ENCODE measurements at places on chromosomes 2 and 18. TPM values are rescaled to one million over a fixed set of nuclear protein-coding genes. Genes with fewer than 3 reads are reported as not detected.
A peak's percentile ranks its signal among the peaks of the same experiment; 100 is the strongest.

GRCh38 chr2:155692856-155693255 lies 639.7 kb downstream of the NR4A2 start:
- H3K27ac ChIP-seq: no peak overlapping the region
- peaks cover 12% of the 10 kb centered on the region for H3K27me3 ChIP-seq
- no peak for DNase-seq
- H3K36me3 ChIP-seq: no peaks in the 10 kb centered on the region
- no peak overlapping the region for H3K4me3 ChIP-seq

DNA sequence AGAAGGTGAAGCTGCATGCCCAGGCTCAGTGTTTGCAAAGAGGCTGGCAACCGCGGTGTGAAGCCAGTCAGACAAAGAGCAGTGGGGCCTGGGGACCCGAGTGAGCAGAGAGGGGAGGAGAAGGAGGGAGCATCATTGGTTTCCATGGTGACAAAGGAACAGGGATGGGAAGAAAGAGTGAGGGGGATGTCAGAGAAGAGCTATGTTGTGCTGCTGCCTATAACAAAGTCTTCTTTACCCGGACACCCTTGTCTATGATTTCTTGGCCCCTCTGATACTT lies 14.5 kb downstream of the TMEM247 start:
- peaks cover 29% of the 10 kb centered on the region for H3K4me1 ChIP-seq
- no peak for DNase-seq
- no peaks in the 10 kb centered on the region for H3K36me3 ChIP-seq
- no peak overlapping the region for H3K27ac ChIP-seq
- no peak overlapping the region for H3K4me3 ChIP-seq
- H3K27me3 ChIP-seq: peaks cover 19% of the 10 kb centered on the region

GRCh38 chr2:73986085-73986681 lies 1.5 kb downstream of the TET3 start:
- H3K36me3 ChIP-seq: peaks cover 15% of the 10 kb centered on the region
- H3K27me3 ChIP-seq: peaks cover 8% of the 10 kb centered on the region
- H3K27ac ChIP-seq: peak overlapping the region; percentile 92
- peak overlapping the region; percentile 77 for H3K4me3 ChIP-seq
- H3K4me1 ChIP-seq: peaks cover 64% of the 10 kb centered on the region
- DNase-seq: no peak

- no peak overlapping the region for H3K4me3 ChIP-seq
- H3K36me3 ChIP-seq: no peaks in the 10 kb centered on the region
- no peaks in the 10 kb centered on the region for H3K27me3 ChIP-seq
- no peak overlapping the region for H3K27ac ChIP-seq
- H3K4me1 ChIP-seq: peaks cover 23% of the 10 kb centered on the region
Measured at GRCh38 chr2:150374492-150374891, 113.0 kb downstream of the RND3 start.

DNA sequence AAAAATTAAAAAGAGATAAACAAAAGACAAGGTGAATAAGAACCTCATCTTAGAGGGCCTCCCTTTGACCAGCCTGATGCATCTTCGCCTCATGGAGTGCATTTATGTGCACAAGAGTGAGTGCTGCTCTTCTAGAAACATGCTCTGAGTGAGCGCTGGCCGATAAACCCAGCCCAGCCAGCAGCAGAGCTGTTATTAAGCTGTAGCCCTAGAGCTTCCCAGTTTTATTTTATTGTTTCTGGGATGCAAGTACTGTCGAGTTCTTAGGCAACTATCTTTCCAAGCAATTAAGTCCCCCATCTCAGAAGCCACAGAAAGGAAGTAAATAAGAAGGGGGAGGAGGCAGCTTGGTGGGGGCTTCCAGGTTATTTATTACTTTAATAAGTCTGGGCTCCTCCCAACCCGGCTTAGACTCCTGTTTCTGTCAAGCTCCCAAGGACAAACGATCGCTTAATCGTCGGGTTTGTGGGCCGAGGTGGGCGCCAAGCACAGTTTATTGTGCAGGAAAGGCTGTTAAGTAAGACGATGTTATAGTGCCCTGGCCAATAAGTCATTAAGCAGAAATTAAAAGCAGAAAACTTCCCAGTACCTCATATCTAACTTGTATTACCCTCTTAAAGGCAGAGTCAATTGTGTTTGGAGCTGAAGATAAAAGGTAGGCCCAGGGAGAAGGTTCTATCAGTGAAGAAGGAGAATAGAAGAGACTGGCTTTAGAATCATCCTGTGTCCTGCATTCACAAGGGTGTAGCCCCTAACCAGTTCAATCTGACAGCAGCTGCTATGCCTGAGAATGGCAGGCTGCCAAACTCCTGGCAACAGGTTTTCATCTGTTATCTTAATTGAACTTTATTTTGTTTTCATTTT lies 176.3 kb downstream of the PIK3C3 start:
- peaks cover 3% of the 10 kb centered on the region for H3K27me3 ChIP-seq
- H3K36me3 ChIP-seq: no peaks in the 10 kb centered on the region
- peak overlapping the region; percentile 57 for H3K27ac ChIP-seq
- no peak for DNase-seq
- no peak overlapping the region for H3K4me3 ChIP-seq
- H3K4me1 ChIP-seq: peaks cover 23% of the 10 kb centered on the region

GKN1 gene
- not detected for total RNA-seq

FBXO48 gene
- 0.77 TPM for total RNA-seq

IL36RN gene
- 0.84 TPM for total RNA-seq

RAB17 gene
- 11.0 TPM for total RNA-seq

OSR1 gene
- 26.0 TPM for total RNA-seq
